ENCODE measurements at places on chromosomes 4 and X.

DNA sequence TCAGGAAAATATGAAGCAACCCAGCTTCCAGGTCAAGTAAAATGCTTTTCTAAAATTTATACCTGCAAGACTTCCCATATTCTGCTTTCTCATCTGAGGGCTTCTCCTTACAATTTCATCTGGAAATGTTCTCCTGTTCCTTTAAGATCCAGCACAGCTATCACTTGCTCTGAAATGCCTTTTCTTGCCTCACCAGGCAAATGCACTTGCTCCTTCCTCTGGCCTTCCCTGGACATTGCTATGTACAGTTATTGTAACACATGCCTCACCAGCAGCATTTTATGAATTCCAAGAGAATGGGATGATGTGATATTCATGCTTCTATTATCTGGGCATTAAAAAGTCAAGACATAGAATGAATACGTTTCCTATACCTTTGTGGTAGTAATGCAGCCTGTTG, 842.1 kb upstream of the INTU start:
- no peak for DNase-seq

- no peak for DNase-seq
Measured at GRCh38 chr4:140943486-140944198, 187.5 kb upstream of the TBC1D9 start.

DNA sequence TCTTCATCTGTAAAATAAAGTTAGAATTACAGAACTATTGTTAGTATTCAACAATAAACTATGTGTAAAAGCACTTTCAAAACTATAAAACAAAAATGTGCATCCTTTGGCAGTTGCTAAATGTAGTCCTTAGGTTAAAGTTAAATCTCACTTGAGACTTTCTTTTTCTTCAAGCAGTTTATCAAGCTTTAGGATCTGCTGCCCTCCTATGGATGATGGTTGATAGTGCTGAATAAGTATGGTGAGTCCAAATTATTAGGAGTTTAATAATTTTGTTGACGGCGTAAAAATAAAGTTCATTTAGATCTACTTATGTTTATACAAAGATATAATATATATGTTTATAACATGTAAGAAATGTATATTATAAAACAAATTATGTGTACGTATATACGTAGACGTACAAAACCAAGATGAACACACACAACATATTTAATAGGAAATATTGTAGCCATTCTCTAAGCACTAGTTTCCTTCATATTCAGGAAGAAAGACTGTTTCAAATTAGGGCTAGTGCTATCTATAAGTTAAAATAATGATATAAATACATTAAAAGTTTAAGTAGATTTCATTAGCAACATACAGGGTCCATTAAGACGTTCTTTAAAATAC, 22.3 kb downstream of the UGT2A2 start:
- DNase-seq = no peak

DNA sequence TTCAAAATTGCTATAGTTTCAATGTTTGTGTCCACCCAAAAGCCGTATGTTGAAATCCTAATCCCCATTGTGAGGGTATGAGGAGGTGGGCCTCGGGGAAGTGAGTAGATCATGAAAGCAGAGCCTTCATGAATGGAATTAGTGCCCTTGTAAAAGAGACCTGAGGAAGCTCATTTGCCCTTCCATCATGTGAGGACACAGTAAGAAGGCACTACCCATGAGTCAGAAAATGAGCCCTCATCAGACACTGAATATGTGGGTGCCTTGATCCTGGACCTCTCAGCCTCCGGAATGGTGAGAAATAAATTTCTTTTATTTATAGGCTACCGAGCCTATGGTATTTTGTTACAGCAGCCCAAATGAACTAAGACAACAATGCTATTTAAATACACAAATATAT, 57.7 kb upstream of the EFHC2 start:
- DNase-seq = no peak

- DNase-seq = no peak
Measured at GRCh38 chr4:103786014-103786413, 66.2 kb upstream of the TACR3 start.

DNA sequence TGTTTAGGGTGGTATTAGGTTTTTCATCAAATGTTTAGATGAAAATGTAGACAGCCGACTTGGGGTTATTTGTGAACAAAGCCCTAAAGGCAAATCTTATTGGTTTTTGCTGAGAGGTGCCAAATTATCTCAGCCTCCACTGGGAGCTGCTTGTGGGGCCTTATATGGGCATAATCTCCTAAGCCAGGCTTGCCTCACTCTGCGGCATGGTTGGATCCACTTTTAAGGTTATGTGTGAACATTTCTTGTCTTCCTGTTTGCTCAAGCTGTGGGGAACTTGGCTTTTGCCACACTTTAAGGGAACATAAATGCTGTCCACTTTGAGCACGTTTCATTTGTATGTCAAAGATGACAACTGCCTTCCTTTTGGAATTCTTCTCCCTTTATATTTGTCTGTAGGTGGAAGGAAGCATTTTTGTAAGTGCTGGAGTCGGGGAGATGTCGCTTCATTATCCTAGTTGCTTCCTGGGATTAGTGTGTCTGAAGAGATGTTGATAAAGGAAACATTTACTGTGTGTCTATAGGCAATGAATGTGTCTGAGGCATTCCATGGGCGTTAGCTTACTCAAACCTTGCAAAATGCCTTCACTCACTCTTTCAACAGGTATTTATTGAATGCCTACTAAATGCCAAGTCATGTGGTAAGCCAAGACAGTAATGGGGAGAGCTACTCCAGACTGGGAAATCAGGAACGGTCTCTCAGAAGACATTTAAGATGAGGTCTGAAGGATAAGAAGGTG, 78.3 kb downstream of the SLC9A6 start:
- no peak for DNase-seq

GRCh38 chr4:39637586-39638353, 895 bp downstream of the SMIM14 start:
- DNase-seq = no peak
